ENCODE measurements at places on chromosomes 5 and 9.

GRCh38 chr5:132489871-132490483 lies 596 bp downstream of the IRF1 start:
- peak; percentile 64 for DNase-seq

GRCh38 chr5:58241389-58241788 lies 218.5 kb downstream of the PLK2 start:
- DNase-seq = no peak

DNA sequence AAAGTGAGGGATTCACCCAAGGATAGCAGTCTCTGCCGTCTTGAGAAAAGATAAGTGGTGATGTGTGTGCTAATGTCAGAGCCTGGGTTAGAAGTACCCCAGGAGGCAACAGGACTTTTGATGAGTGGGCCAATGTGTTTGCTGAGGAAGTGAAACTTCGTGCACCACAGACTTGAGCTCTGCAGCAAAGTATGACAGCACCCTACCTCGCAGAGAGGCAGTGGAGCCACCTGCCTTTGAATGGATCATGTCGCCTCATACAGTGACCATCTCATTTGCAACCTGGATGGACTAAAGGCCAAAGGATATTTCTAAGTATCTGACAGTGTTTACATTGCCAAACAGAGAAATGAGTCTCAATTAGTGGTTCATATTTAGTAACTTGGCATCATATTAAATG lies 593.9 kb upstream of the GRAMD2B start:
- no peak for DNase-seq

- no peak for DNase-seq
Measured at GRCh38 chr5:137129886-137130680, 369.0 kb downstream of the SPOCK1 start.

GRCh38 chr5:114325541-114325940 lies 36.3 kb upstream of the KCNN2 start:
- no peak for DNase-seq

DNA sequence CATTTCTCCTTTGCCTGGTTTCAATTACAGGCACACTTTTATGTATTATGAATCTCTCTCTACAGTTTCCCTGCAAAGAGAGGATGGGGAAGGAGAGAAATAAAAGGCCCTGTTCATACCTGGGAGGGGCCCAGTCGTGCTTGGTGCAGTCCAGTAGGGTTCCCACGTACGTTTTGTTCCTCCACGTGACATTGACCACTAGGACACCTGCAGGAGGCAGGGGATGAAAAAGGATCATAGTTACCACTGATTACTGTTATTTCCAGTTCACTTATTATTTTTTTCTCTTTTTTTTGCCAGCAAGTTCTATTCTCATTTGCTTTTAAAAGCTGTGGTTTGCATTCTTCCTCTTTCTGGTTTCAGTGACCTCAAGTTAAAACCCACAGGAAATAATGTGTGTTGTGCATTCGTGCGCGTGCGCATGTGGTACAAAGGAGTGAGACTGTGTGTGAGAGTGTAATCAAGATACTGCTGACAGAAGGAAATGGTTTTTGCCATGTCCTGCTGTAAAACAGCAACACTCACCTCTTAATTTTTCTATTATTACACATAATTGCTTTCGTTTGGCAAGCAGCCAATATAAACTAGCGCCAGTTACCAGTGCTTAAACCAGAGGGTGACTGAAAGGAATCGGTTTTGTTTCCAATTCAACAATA lies 96.8 kb downstream of the ZNF608 start:
- peak; percentile 35 for DNase-seq

- DNase-seq = peak; percentile 75
Measured at GRCh38 chr9:126500600-126501382, 112.9 kb upstream of the LMX1B start.

GRCh38 chr9:109182940-109183798 lies 16.1 kb upstream of the FRRS1L start:
- DNase-seq = no peak

DNA sequence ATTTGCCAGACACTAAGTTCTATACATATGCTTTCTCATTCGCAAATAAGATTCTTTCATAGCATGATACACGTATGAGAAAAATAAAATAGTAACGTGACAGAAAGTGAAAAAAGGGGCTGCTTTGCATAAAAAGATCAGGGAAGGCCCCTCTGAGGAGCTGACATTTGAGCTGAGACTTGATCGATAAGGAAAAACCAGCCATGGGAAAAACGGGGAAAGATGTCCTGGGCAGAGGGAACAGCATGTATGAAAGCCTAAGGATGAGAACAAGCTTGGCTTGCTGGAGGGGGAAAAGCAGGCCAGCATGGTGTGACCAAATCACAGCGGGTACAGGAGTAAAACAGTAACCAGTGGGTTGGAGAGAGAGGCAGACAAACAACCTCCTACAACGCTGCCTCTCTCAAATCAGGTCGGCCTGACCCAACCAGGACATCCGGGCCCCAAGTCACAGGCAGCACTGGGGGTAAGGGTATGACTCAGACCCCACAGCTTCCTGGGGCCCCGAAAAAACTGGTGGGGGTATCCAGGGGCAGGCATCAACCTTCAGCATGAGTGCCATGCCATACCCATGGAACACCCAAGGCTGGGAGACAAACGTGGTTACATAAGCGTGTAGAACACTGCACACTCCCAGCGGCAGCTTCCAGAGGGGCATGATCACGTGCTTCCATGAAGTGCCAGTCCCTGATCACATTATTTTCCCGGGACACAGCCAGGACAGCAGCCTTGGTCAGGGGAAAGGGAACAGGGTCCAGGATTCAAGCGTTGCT lies 2.2 kb downstream of the TNIP1 start:
- DNase-seq = peak; percentile 77

DNA sequence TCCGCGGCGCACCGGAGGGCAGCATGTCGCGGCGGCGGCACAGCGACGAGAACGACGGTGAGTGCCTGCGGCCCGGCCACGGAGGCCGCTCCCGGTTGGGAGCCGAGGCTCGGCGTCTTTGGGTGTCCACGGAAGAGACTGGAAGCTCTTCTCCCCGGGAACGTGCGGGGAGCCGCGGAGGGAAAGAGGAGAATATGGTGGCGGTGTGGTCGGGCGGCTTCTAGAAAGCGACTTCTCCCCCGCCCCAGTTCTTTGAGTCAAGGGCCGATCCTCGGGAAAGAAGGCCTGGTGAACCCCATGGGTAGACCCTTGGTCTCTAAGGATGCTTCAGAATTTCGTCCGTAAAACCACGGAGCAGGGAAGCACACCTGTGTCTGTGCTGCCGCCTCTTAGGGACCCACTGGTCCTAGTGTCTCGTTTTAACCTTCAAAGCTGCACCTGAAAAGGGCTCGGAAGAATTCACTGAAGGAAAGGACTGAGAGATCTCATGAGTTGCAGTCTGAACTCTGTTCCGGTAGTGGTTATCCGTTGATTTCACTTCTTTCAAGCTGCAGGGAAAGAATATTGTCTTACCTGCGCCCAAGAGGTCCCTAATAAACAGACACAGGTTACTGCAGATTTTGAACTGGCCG lies 354 bp downstream of the NCBP1 start:
- DNase-seq = no peak

DNA sequence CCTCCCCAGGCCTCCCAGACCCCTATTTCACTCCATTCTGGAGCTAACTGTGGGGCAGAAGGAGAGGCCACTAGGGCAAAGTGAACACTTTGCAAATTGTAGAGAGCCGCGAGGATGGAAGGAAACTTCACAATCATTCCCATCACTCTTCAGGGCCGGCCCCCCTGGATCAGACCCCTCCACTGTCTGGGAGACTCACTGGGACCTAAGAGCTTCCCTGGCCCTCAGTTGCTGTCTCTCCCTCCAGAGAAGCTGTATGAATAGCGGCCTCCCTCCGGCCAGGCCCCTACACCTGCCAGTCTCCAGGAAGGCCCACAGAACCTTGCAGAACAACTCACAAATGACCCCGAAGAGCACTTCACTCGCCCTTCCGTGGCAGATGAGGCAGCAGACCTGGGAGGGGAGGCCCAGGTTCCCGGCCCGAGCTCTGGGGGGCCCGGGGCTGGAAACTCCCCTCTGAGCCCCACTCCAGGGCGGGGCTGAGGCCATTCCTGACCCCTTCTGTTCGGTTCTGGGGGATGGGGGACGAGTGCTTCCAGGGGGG lies 141.9 kb upstream of the IER5L start:
- peak; percentile 16 for DNase-seq

DNA sequence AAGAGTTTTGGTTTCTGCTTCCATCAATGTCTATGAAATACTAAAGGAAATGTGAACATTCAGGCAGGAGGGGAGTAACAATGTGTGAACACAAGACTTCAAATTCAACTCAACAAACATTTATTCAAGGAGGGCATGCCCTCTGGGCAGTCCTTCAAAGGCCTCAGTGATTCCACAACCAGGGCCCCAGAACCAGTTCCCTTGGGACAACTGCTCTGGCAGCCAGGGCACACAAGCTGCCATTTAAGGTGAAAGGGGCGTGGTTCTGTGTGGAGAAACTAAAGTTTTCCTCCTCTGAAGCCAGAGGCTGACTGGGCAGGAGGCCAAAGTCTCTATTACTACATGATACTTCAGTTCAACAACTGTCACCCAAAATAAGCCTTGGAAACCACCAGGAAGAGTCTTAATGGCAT lies 3.2 kb downstream of the RBM18 start:
- no peak for DNase-seq

- no peak for DNase-seq
Measured at GRCh38 chr9:114729706-114730105, 47.7 kb upstream of the TEX48 start.

- no peak for DNase-seq
Measured at GRCh38 chr5:161446655-161447054, 99.9 kb downstream of the GABRB2 start.

DNA sequence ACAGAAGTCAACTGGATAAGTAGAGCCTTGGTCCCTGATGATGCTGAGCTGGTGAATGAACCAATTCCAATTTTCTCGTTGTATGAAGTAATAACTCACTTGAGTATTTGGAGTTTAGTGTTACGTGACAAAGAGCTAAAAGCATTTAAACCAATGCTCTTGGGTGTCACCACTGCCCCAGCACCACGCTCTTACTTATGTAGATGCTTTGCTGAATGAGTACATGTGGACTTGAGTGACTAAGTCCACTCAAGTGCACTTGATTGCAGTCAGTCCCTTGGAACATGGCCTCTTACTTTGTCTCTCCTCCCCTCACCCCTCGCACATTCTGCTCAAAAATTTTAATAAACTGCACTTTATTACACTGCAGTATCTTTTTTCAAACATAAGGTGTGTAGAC lies 184.0 kb downstream of the MAN2A1 start:
- DNase-seq = no peak

- no peak for DNase-seq
Measured at GRCh38 chr9:1946526-1947283, 68.4 kb upstream of the SMARCA2 start.

DNA sequence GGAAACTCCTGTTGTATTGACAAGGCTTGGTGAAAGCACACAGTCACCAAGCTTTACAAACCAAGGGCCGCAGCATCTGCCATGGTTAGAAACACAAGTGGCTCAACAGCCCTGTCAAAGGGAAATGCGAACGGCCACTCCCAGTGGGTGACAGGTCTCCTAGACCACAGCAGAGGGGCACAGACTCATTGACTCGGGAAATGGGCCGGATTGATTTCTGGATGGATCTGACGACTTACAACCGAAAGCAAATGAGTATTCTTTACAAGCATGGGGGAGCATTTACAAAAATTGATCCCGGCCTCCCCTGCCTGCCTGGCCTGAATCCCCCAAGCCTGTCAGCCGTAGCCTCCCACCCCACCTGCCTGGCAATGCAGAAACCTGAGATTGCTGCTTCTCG lies 48.2 kb downstream of the ADAMTS2 start:
- DNase-seq = no peak

- no peak for DNase-seq
Measured at GRCh38 chr5:135119481-135119880, 85.5 kb upstream of the PITX1 start.

- DNase-seq = no peak
Measured at GRCh38 chr5:148224117-148224742, 14.1 kb upstream of the MARCOL start.

DNA sequence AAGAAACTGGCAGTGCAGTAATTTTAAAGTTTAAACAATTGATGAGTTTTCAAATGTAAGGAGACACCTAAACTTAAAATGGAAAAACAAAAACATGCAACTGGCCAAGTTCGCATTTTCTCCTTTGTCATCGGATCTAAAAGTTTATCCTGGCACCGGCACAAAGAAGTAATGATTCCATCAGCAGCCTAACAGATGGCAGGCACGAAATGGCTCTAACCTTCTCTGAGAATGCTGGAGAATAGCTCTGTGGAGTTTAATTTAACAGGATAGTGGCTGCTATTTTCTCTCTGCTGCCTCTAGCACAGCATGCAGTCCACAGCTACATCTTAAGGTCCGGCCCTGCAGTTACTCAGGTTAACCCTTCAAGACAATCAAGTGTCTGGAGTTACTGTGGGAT lies 82.2 kb downstream of the PRELID2 start:
- DNase-seq = no peak

- no peak for DNase-seq
Measured at GRCh38 chr5:111972548-111972947, 215.6 kb upstream of the NREP start.

- DNase-seq = no peak
Measured at GRCh38 chr5:169914766-169915165, 65.5 kb downstream of the INSYN2B start.

GRCh38 chr5:157900644-157901043 lies 41.7 kb upstream of the CLINT1 start:
- DNase-seq = no peak

DNA sequence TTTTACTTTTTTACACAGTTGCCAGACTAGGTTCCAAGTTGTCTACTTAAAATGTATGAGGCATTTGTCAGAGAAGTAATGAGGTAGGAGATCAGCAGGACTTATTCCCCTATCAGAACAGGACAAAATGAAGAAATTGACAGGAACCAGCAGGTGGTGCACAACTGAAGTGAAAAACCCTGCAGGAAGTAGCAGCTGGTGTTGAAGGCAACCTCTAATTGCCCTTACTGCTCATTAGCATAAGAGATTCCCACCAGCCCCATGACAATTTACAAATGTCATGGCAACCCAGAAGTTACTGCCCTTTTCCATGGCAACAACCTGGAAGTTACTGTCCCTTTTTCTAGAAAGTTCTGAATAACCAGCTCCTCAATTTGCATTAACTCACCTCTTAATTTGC lies 5.4 kb downstream of the PCDHB15 start:
- DNase-seq = no peak

Measured in stimulated activated CD4-positive, alpha-beta T cell treated with anti-CD3 and anti-CD28 coated beads, Interleukin-2, amount 100 ng/mL, for 24 hours (primary cell).